ENCODE measurements at places on chromosomes 12 and 14.
A peak's percentile ranks its signal among the peaks of the same experiment; 100 is the strongest.

DNA sequence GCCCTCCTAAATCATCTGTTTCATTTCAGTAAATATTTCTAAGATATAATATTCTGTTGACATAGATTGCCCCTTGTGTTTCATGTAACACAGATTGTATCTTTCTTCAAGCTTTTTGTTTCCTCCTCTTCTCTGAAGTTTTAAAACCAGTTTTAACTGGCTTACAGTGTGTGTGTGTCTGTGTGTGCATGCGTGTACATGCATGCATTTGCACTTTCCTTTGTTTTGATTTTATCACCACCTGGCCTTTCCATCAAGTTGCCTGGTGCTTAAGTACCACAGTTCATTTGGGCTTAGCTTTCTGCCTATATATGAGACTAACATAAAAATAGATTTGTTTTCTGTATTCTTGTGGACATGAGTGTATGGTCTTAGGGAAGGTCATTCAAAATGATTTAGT lies 31.9 kb downstream of the ETNK1 start:
- DNase-seq: no peak

DNA sequence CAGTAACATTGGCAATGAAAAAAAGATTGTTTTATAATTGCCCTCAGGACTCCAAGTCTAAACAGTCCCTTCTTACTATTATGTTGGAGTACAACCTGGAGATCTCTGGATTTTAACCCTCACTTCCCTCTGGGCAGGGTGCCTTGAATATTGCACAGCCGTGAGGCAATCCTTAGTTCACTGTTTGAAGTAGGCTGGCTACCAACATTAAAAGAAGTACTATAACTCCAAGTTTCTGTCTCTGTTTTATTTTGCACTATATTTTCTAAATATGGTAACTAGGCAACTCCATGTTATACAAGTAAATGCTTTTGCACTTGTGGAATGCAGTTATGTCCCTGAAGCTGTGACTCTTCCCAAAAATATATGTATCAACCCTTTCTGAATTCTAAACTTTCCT lies 490.7 kb downstream of the EGLN3 start:
- no peak for DNase-seq

DNA sequence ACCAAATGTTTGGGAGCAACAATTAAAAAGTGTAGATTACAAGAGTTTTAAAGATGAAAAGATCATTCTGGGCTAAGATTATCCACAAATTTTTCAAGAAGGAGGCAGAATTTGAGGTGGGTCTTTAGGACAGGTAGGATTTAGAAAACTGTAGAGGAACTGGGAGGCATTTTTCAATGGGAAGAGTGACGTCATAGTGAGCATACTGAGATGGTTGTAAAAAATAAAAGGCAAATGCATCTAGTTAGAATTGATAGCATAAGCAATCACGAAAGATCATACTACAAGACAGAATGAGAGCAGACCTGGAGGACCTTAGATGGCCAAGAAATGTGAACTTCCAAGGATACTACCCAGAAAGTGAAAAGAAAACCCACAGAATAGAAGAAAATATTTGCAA lies 131.6 kb upstream of the G2E3 start:
- no peak for DNase-seq

- DNase-seq: no peak
Measured at GRCh38 chr12:94507455-94507854, 47.8 kb upstream of the CEP83 start.

DNA sequence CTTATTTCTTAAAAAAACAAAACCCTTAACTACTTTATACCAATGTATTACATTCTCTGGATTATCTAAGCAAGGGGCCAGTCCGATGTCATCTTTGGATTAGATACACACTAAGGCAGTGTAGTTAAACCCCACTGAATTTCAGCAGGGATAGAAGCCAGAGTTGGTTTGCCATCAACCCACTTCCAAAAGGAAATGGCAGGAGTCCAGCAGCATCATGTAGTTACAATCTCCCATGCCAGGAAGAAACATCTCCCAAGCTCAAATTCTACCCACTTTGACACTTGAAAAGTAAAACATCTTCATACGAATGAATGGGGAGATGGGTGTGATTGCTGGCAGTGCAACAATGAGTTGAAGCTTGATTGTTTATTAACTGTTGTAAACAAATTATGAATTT lies 203.5 kb upstream of the PLXNC1 start:
- DNase-seq: no peak

- DNase-seq: no peak
Measured at GRCh38 chr12:65660836-65661235, 163.4 kb upstream of the HMGA2 start.

- DNase-seq: no peak
Measured at GRCh38 chr12:15770021-15770420, 19.2 kb downstream of the EPS8 start.

DNA sequence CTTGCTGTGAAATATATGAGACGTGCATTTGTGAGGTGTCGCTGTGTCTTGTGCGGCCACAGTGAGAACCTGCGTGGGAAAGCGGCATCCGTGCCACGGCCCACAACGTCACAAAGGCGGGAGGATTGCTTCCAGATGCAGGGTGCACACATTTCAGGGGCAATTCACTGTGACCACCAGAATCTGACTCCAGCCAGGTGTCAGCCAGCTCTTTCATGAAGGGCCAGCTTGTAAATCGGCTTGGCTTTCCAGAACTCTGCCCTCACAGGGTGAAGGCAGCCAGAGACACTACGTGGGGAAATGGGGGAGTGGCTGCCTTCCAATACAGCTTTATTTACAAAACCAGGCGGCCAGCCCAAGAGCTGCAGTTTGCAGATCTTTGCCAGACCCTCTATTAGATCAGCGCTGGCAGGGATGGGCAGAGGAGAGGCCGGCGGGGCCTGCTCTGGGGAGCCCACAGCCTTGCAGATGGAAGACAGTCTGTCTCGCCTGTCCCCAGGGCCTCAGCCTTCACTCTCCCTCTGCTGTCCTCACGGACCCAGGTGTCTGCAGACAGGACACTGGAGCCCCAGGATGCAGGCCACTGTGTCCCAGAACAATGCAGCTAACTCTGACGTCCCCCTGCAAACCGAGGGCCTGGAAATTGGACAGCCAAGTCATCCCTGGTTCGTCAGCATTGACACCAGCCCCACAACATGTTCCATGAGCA lies 53.5 kb downstream of the ADGRD1 start:
- DNase-seq: no peak

DNA sequence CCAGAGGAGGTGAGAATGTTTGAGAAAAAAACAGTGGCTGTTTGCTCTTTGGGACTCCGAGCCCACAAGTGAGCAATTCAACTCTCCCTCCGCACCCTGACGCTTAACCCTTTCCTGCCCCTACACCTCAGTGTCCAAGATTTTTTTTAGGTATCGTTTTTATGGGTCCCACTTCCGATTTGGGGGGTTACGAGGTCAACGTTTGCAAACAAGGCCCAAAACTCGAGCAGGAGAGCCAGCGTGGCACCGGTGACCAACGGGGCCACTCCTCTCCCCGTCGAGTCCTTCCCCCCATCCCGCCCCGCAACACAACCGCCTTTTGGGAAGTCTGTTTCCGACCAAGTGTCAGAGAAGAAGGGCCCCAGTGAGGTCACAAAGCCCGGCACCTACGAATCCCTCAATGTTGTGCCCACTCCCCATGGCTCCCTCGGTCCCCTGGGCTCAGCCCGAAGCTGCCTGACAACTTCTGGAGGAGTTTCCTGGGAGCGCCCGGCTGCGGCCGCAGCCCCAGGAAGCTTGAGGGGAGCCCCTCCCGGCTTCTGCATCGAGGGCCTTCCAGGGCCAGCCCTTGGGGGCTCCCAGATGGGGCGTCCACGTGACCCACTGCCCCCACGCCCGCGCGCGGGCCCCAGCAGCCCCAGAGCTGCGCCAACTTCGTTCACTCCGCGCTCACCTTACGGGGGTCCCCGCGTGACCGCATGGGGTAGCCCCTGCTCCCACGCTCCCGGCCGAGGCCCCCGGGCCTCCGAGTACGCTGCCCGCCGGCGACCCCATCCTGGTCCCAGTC lies 1.2 kb downstream of the CDK2AP1 start:
- no peak for DNase-seq

DNA sequence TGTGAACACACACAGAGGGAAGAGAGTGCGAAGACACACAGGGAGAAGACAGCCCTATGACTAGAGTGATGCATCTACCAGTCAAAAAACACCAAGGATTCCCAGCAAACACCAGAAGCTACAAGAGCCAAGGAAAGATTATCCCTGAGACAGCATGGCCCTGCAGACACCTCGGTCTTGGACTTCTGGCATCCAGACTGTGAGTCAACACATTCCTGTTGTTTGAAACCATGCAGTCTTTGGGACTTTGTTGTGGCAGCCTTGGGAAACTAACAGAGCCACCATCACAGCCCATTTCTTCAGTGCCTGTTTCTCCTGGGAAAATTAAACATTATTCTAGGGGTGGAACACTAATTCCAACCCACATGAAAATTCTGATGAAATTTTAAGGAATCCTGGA lies 220.6 kb downstream of the GXYLT1 start:
- no peak for DNase-seq

- no peak for DNase-seq
Measured at GRCh38 chr12:93403988-93404803, 26.5 kb downstream of the NUDT4 start.

DNA sequence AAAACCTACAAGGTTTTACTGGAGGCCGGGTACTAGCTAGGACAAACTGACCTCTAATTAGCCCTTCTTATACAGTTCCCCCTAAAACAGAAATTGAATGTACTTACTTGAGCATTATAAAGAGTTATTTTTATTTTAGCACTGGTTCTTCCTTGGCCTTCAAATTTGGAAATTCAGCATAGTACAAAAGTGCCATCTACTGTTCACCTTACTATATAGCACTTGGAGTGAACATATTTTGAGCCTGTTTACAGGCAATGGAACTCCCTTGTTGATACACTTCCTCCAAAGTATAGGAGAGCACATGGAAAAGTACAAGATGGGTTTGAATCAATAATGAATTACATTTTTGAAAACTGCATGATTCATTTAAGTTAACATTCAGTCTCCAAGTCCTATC lies 3.9 kb upstream of the POC1B start:
- no peak for DNase-seq

DNA sequence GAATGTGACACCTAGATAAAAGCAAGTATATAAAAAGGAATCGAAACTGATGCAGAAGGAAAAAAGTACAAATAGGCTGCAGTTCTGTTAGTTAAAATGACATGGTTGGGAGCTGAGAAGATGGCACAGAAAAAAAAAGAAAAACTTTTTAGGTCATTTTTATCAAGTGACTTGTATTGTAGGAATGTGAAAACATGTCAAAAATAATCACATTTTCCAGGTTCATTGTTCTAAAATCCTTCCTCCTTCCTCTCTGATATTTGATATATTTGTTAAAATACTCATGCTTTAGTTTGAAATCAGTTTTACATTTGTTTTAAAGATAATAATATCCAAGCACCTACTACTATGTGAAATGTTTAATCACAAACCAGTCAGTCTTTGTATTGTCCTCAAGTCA lies 507.9 kb downstream of the PRKD1 start:
- no peak for DNase-seq

- no peak for DNase-seq
Measured at GRCh38 chr14:63186453-63186852, 17.8 kb upstream of the RHOJ start.

GRCh38 chr12:47779301-47779942 lies 6.4 kb downstream of the SLC48A1 start:
- peak; percentile 85 for DNase-seq

DNA sequence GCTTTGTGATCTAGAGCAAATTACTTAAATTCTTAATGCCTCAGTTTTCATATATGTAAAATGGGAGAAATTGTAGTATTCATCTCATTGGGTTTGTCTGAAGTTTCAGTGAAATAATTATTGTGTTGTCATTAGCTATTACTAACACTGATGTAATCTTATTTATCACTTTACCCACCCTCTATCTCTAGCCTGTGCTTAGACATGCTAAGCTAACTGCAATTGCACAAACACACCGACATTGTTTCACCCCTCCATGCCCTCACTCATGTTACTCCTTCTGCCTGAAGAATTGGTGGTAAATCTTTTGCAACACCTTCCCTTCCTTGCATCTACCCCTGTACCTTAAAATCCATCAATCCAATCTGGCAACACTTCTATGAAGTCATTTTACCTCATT lies 241.6 kb downstream of the BCAT1 start:
- no peak for DNase-seq

DNA sequence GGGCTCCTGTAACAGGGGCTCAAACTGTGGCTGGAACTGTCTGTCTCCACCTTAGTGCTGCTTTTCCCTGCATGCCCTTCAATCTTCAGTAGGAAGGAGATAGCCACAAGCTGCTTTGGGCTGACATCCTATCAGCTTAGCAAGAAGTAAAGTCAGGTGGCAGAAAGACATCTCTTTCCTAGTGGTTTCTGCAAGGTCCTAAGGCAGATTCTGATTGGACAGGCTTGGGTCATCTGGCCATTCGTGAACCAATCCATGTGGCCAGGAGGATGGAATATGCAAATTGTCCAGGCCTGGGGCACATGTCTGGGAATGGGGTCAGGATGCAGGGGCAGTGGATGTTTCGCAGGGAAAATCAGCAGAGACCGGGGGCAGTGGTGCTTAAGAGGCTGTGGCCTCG lies 5.2 kb downstream of the RITA1 start:
- no peak for DNase-seq

- no peak for DNase-seq
Measured at GRCh38 chr14:36513012-36513420, 7.0 kb downstream of the NKX2-1 start.

GRCh38 chr12:119115296-119115905 lies 63.3 kb upstream of the HSPB8 start:
- peak; percentile 2 for DNase-seq

- DNase-seq: no peak
Measured at GRCh38 chr14:62662811-62663455, 382.3 kb downstream of the KCNH5 start.

GRCh38 chr12:130960058-130960457 lies 6.4 kb downstream of the ADGRD1 start:
- DNase-seq: no peak

DNA sequence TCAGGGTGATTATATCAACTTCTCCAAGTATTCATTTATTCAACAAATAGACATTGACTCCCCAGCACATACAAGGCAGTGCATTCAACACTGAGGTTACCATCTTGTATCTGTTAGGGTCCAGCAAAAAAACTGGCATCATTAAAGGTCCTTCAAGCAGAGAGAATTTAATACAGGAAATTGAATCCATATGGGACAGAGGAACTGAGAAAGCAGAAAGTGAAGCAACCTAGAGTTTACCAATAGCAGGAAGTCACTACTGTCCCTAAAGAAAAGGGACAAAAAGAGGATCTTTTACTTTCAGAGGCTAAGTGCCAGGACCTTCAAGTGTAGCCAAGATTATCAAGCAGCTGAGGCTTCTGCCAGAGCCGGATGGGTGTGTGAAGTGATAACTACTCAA lies 237.8 kb upstream of the TBX3 start:
- DNase-seq: no peak

GRCh38 chr12:56001487-56002100 lies 4.5 kb downstream of the SUOX start:
- no peak for DNase-seq

GRCh38 chr12:51863363-51863932 lies 14.9 kb upstream of the FIGNL2 start:
- no peak for DNase-seq
